ENCODE measurements at places on chromosomes 5 and 9.

GRCh38 chr5:146710348-146710747, 168.2 kb downstream of the PPP2R2B start:
- no peak for DNase-seq

DNA sequence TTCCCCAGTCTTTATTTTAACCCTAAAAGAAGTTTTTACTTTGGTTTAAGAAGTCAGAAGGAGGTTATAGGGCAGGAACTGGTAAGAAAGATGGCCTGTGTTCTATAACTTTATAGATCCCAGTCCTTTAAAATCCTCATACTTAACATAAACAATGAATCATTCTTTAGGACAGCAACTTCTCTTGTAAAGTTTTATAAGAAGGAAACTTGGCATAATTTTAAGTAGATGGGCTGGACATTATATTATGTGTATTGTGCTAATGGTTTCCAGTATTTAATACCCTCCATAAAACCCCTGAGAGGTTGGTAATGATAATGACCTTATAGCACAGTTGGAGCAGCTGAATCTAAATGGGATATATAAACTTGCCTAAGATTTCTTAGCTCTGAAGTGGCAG, 247.2 kb downstream of the FAM170A start:
- DNase-seq, result no peak

DNA sequence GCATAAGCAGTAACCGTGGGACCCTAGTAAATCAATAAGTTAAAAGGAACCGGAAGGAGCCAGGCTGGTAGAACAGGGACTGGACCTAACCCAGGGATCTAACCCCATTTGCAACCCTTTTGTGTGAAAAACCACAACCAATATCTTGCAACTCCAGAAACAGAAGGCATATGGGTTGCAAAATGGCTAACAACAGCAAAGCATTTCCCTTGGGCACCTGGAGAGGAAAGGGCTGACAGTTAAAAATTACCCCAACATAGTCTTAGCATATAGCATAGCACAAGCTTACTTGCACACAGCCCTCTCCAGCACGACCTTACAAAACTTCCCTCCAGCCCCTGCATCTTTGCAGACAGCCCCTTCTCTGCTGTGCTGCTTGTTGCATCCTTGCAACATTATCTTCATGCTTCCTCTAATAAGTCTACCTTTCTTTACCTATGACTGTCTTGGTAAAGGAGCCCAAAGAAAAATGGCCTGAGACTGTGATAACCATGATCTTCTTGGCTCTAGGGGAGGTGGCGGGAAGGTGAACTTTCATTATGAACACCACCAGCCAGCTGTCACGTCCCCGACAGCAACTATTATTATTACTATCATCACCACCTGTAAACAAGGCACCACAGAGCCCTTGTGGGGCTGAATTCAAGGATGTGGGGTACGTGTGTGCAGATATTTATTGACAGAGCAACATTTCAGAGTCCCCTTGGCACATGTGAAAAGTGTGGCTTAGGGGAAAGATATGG, 49.8 kb downstream of the PRRC1 start:
- DNase-seq, result no peak

DNA sequence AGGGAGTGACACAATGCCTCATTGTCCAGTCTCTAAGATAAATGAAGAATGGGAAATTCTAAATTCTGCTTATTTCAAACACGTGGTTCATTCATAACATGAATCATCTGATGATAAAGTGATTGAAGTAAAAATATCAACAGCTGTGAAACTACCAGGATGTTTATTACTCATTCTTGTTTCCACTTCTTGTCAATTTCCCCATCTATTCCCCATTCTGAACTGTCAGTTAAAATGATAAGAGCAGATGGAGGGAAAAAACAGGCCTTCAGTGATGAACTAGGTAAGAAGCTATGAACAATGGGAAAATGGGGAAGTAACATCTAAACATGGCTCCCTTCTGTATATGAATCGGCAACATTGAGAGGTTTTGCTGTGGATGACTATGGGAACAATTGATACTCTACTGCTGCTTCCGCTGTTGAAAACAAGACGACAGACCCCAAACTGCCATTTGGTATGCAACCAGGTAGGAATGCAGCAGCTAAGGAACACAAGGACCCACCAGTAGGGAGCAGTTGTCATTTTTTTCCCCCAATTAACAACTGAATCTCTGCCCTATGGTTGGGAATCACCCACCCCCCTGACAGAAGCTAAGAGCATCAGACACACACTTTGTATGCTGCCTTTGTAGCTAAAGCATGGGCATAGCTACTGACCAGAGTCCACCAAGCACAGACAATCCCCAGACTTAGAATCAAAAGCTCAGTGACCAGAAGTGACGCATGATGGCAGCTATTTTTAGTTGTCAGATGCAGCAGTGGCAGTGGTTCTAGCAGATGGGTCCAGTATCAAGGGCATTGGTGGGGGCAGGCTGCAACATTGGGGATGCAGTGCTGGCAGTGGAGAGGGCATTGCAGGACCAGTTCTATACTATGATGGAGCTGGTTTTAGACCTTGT, 52.9 kb upstream of the ZNF366 start:
- DNase-seq, result no peak

DNA sequence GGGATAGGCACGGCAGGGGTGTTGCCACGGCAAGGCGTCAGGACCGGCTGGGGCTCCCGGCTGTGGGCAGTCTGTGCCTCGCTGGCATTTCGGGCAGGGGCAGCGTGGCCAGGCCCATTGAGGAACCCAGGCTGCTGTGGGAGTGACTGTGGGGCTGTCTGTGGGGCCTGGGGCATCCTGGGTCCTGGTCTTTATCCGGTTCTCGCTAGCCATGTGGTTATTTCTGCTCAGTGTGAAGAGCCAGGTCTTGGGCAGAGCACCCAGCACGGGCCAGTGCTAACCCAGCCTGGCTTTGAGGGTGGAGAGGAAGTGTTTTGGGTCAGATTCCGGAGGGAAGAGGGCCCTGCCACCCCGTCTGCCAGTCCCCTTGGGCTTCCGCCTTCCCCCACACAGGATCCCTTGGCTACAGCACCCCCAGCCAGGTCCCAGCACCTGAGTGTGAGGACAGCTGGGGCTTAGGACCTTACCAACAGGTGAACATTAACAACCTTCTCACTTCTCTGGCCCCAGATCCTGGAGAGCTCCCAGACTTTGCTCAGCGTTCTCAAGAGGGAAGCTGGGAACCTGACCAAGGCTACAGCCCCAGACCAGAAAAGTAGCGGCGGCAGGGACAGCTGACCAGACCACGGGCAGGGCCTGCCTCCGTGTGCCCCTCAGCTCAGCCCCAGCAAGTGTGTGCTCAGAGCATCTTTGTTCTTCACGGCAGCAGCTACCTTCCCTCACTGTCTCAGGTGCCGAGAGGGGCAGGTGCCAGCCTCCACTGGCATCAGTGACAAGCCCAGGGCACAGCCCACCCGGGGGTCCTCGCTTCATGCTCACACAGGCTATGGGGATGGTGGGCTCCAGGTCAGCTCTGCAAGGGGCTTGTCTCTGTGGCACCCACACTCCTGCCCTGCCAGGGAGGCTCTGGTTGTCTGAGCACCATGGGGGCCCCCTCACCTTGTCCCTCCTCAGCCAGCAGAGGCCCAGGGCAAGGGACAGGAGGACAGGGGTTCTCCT, 1.1 kb downstream of the SSNA1 start:
- DNase-seq, result no peak

- DNase-seq, result no peak
Observed at GRCh38 chr5:74285675-74286280, 354.8 kb downstream of the ENC1 start.

GRCh38 chr9:136644593-136645351, 17.9 kb upstream of the EGFL7 start:
- DNase-seq, result peak; percentile 83

GRCh38 chr9:81460693-81461092, 228.7 kb downstream of the TLE1 start:
- no peak for DNase-seq

GRCh38 chr5:110082863-110083262, 393.1 kb downstream of the MAN2A1 start:
- no peak for DNase-seq

DNA sequence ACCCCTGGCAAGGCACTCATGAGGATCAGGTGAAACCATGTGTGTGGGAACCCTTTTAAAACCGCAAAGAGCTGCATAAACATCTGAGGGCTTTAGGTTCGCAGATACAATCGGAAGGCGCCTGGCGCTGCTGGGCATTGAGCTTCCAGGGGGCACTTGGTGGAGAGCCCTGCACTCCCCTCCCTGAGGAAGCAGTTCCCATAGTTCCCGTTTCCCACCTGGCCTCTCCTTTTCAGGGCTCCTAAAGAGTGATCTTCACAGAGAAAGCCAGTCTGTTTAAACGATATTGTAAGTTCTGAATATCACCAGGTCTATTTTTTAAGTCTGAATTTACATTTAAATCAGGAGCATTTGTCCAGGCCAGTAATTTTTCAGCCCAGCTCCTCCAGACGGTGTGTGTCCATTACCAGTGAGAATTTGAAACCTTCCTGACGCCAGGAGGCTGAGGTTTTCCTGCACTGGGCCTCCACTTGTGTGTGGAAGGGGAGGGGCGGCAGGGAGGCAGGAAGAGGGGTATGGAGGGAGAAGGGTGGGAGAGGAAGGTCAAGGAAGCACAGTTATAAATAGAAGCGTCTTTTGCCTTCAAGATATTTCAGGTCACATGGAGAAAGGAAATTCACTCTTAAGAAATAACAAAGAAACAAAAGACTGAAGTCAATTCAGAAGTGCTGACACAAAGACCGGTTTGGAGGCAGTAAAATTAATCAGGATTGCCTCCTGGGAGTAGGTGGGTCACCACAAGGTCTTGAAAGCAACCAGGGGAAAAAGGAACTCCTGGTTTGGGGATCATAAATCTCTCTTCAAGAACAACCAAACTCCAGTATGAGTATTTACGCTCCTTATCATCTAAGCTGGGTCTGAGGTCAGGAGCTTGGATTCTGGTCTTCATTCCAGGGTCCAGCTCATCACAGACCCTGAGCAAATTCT, 14.3 kb upstream of the MGAT1 start:
- DNase-seq, result peak; percentile 61

GRCh38 chr9:125932012-125932411, 184.8 kb downstream of the PBX3 start:
- DNase-seq, result no peak

GRCh38 chr9:27078685-27079084, 30.3 kb upstream of the TEK start:
- DNase-seq, result no peak

- no peak for DNase-seq
Observed at GRCh38 chr9:89967527-89967926, 362.7 kb downstream of the GADD45G start.

- no peak for DNase-seq
Observed at GRCh38 chr9:127096208-127096607, 26.2 kb downstream of the ANGPTL2 start.

GRCh38 chr5:74303578-74303977, 336.9 kb downstream of the ENC1 start:
- DNase-seq, result no peak

- DNase-seq, result no peak
Observed at GRCh38 chr9:85013703-85014102, 344.2 kb downstream of the NTRK2 start.

DNA sequence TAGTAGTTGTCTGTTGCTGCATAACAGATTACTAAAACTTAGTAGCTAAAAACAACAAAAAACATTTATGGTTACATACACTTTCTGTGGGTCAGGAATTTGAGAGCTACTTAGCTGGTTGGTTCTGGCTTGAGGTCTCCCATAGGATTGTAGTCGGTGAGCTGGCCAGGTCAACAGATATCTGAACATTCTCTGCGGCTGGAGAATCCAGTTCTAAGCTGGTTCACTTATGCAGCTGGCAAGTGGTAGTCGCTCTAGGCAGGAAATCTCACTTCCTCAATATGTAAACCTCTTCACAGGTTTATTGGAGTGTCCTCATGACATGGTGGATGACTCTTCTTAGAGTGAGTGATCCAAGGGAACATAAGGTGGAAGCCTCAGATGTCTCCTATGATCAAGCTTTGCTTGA, 65.7 kb upstream of the TNFAIP8 start:
- no peak for DNase-seq

GRCh38 chr9:98880311-98881015, 63.2 kb upstream of the COL15A1 start:
- DNase-seq, result no peak

DNA sequence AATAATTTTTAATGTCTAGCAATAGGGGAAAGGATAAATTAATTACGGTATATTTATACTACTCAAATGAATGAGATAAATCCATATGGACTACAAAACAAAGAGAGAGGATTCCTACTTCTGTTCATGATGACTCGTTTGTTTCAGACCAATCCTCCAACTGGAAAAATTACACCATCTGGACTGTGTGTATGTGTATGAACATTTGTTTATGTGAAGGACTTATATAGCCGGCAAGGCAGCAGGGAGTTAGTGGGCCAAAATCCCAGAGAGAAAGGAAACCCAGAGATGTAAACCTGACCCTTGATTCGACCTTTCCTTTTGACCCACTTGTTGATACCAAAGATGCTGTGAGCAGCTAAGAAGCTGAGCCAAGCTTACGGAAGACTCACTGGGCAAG, 20.1 kb downstream of the PDE6A start:
- no peak for DNase-seq

DNA sequence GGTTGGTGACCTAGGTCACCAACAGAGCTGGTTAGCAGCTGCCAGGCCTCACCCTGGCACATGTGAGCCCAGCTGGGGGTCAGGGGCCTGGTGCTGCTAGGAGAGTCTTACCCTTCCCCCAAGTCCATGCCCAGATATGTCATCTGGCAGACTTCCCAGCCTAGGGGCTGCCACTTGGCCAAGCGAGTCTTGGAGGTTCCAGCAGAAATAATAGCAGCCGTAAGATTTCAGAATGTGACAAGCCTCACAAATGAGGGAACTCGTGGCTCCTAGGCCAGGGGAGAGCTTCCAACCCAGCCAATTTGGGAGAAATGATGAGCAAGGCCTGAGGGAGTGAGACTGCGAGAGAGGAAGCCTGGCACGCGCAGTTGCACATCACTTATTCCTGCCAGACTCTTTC, 11.1 kb downstream of the URM1 start:
- no peak for DNase-seq

- no peak for DNase-seq
Observed at GRCh38 chr9:108325406-108325805, 530.4 kb downstream of the ACTL7B start.

GRCh38 chr9:125609744-125610143, 97.3 kb downstream of the MAPKAP1 start:
- DNase-seq, result no peak
